Stimulated activated CD8-positive, alpha-beta memory T cell treated with anti-CD3 and anti-CD28 coated beads, Interleukin-4, amount 100 ng/mL, for 1 hour (primary cell): ENCODE measurements at places on chromosomes 6 and 20.

DNA sequence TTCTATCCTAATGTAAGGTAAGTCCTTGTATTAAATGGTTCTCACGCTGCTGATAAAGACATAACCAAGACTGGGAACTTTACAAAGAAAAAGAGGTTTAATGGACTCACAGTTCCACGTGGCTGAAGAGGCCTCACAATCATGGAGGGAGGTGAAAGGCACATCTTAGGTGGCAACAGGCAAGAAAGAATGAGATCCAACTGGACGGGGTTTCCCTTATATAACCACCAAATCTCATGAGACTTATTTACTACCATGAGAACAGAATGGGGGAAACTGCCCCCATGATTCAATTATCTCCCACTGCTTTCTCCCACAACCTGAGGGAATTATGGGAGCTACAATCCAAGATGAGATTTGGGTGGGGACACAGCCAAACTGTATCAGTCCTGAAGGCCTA lies 136.6 kb downstream of the HTR1B start:
- no peak for DNase-seq

DNA sequence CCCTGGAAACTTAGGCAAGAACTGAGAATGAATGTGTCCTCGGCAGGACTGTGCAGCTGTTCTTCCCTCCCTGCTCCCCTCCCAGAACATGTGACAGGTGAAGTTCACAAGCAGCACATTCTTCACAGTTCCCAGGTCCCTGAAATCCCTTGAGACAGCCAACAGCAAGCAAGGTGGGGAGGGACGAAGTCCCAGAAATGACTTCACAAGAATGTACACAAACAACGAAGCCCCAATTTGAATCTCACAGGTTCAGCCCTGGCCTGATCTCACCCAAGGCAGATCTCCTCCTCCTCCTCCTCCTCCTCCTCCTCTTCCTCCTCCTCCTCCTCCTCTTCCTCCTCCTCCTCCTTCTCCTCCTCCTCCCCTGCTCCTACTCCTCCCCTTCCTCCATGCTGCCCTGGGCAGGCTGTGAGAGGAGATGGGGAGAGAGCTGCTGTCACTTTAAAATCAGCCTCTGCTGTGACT lies 32.4 kb downstream of the WRNIP1 start:
- DNase-seq = no peak

- DNase-seq = no peak
Observed at GRCh38 chr6:17115251-17116116, 13.6 kb downstream of the STMND1 start.

- no peak for DNase-seq
Observed at GRCh38 chr20:63320041-63320511, 27.1 kb downstream of the COL20A1 start.

- no peak for DNase-seq
Observed at GRCh38 chr6:35496036-35496840, 641 bp downstream of the TEAD3 start.

GRCh38 chr20:2700913-2701620 lies 8.5 kb downstream of the EBF4 start:
- no peak for DNase-seq
